ENCODE measurements at places on chromosomes 1 and 21.

GRCh38 chr1:164716992-164717703 lies 158.2 kb downstream of the PBX1 start:
- DNase-seq = no peak

- DNase-seq = no peak
These were observed 363.7 kb downstream of the MATN1 start for GRCh38 chr1:30359539-30360220.

DNA sequence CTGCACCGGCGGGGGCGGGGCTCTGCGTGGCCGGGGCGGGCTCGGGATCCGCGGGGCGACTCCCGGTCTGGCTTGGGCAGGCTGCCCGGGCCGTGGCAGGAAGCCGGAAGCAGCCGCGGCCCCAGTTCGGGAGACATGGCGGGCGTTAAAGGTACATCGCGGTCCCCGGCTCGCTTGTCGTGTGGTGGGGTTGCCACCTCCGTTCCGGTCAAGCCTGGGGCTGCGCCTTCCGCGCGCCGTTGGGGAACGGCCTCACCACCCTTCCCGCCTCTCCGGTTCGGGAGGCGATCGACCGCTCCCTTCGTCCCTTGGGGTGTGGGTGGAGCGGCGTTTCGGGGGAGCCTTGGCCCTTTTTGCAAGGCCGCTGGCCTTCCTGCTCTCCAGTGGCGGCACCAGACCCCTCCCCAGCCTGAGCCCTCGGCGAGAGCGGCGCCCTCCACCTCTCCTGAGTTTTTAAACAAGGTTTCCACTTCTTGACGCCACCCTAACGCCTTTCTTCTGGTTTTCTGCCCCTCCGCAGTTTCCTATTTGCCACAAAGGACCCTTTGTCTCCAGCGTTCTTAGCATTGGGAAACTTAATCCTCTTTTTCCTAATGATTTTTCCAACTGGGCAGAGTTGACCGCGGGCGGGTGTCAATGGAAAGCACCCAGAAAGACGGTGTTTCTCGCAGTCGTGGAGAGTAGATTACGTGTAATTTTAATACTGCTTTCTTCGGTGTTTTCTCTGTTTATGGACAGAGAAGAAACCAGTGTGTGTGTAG lies at the start of the genes LEPR and LEPROT:
TSS of gene LEPR (plus strand) at position 79 of the 761 bp plus-strand sequence. CDS start 144,898 bp downstream, outside the sequence.
TSS of gene LEPROT (plus strand) at position 79 of the 761 bp plus-strand sequence. CDS start at position 136, 57 bp downstream.
- no peak for DNase-seq

DNA sequence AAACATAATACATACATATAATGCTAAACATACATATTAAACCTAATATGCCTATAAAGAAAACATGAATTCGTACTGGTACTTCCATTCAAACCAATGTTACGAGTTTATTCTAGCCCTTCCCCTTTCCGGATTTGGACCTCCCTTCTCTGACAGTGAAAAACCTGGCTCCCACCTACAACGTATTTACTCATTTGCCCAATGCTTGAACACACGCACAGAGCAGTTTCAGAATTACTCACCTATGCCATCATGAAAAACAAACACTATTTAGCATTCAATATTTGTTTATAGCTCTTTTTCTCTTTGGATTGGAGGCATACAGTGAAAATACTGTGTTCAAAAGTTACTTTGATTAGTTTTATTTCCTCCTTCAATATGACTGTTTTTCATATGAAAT lies 204.4 kb downstream of the LMX1A start:
- no peak for DNase-seq

DNA sequence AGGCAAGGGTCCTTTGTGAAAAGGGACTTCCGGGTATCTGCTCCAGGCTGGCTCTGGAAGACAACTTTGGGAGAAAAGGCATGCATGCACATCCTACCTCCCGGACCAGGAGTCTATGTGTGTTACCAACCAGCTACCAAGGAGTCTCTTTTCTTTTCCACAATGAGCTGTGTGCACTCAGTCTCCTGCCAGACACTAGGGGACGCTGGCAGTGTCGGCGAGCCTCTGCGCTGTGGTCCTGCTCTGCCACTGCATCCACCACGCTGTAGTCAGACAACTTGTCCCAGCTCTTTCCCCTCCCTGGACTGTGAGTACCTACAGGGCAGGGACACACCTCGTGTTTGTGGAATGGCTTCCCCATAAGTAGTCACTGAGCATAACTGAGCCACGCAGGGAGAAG lies 5.1 kb upstream of the SSR2 start:
- no peak for DNase-seq

- no peak for DNase-seq
These were observed 56.3 kb upstream of the SYNC start for GRCh38 chr1:32758795-32759430.

GRCh38 chr1:155202198-155202597 lies 5.5 kb downstream of the THBS3 start:
- DNase-seq = no peak

GRCh38 chr1:230896779-230897178 lies 28.5 kb upstream of the C1orf198 start:
- DNase-seq = no peak

- peak; percentile 65 for DNase-seq
These were observed 23.6 kb downstream of the SLAMF1 start for GRCh38 chr1:160623227-160623633.

DNA sequence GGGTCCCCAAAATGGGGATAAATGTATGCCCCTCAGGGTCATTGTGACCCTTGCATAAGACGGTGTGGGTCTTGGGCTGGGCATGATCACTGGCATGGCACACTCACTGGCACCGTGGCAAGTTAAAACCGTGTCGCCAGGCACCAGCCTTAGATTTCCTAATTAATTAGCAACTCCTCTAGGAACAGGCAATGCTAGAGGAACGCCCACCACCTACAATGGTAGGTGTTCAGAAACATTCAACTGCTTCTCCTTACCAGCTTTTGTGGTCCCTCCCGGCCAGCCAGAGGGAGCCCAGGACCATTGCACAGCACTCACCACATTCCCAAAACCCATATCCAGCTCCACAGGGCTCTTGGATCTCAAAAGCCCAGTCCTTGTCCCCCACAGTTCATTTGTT lies 36.4 kb downstream of the EPHA2 start:
- DNase-seq = no peak
